Inflammatory macrophage (primary cell): ENCODE measurements at places on chromosomes 11 and 22.

DNA sequence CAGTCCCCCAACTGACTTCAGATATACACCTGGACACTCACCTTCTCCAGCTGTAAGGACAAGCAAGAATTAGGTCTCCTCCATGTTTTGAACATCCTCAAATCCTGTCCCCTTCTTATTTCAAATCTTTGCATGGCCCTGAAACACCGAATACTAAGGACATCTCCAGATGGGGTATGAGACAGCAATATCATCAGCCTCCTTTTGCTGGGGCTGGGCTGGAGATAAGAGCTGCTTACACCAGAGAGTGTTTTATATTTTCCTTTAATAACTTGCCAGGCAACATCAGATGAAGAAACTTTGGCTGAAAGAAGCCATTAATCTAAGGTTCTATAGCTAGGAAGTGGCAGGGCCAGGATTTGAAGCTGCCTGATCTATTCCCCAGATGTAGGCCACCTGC, 21.6 kb downstream of the TUG1 start:
- DNase-seq, result no peak

DNA sequence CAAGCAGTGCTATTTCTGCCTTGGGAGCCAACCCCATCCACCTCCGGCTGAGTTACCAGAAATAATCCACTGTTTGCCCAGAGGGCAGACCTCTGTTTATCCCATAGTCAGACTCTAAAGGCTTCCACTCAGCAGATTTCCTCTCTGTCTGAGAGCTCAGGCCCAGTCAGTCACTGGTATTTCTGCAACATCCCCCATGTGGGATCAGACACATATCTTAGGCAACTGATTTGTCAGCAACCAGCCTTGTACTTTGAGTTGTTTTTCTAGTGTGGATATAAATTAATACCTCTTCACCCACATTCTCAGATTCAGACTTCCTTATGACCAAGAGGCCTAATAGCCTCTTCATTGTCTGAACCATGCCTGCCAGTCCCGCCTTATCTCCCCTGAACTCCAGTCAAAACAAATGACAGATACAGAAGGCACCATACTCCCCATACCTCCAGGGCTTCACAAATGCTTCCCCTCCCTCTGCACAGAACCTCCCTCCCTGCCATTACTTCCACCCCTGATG, 193.6 kb downstream of the FAM76B start:
- peak; percentile 1 for DNase-seq

GRCh38 chr11:27719546-27719925, 19.3 kb upstream of the BDNF start:
- no peak for DNase-seq

GRCh38 chr11:105910095-105910715, 111.8 kb downstream of the MSANTD4 start:
- no peak for DNase-seq

DNA sequence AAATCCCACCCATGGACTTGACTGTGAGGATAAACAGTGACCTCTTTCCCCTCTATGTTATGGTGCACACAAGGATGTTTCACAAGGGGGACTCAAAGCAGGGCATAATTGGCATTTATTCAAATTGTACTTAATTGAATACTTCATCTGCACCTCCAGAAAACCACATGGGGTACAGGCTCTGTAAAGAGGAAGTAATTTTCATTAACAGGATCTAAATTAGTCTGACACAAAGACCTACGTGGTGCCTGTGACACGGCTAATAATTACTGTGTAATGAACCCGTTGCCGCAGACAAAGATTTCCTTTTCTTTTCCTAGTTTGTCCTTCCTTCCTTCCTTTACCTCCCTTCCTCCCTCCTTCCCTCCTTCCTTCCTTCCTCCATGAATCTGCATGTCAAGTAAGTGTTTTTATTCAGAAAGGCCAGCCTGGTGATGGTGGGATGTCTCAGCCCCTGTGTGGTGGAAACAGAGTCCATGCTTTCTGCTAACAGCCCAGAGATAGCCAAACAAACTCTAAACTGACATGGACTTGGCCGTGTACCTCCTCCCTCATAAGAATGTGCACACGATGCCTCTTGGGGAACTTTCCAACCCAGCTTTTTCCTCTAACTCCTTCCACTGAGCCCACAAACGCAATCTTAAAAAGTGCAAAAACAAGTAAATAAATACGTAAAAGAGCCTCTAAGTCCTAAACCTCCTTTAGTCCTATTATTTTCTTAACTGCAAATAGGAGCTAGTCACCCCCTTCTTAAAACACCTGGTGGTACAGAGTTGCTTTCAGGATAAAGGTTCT, 118.8 kb downstream of the INSC start:
- DNase-seq, result no peak

GRCh38 chr22:19098157-19098556, 24.1 kb downstream of the DGCR2 start:
- no peak for DNase-seq
